Stimulated activated CD4-positive, alpha-beta T cell treated with anti-CD3 and anti-CD28 coated beads, Interleukin-2, amount 100 ng/mL, for 4 hours (primary cell): ENCODE measurements at places on chromosomes 5 and 9.

- no peak for DNase-seq
Measured at GRCh38 chr9:77988630-77989029, 43.0 kb downstream of the GNAQ start.

DNA sequence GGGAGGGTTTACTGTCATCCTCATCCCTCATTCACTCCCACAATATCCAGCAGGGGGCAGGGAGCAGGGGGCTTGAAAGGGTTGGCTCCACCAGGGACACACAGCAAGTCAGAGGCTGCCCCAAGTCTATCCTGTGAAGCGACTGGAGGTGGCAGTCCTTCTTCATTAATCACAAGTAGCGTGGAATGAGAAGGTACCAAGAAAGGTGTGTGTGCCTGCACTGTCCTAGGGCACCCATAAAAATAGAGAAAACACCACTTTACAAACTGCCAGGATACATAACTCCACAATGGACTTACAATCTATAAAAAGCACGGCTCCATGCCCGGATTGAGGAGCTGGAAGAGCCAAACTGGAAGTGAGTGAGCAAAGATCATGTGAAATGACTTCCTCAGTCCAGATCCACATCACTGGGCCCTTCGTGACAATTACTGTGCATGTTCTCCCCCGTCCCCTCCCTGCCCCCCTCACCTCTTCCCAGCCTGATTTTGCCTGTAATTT lies 183.9 kb downstream of the SLIT3 start:
- DNase-seq, result no peak

- no peak for DNase-seq
Measured at GRCh38 chr5:40414922-40415321, 264.8 kb upstream of the PTGER4 start.

DNA sequence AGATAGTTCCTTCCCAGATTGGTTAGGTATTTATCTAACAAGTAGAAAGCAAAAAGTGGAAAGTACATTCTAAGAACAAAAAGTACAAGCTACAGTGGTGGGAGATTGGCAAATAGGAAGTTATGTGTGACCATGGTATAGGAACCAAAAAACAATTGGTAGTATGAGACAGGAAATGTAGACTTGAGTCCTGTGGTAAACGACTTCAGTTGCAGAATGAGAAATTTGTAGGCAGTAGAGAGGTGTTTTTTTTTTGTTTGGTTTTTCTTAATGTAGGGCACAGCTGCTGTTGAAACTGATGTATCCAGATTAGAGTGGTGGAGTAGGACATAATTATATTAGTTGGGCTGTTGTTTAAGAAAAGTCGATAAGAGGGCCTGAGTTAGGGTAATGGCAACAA lies 72.0 kb downstream of the CCNH start:
- no peak for DNase-seq

DNA sequence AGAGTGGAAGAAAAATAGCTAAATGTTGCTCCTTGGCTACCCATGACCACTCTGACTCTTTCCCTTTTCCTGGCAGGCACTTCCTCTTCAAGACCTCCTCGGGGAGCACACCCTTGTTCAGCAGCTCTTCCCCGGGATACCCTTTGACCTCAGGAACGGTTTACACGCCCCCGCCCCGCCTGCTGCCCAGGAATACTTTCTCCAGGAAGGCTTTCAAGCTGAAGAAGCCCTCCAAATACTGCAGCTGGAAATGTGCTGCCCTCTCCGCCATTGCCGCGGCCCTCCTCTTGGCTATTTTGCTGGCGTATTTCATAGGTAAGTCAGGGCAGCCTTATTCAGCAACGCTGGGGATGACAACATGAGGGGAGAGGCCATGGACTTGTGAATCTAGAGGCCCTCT lies 298.6 kb upstream of the WWC1 start:
- no peak for DNase-seq

DNA sequence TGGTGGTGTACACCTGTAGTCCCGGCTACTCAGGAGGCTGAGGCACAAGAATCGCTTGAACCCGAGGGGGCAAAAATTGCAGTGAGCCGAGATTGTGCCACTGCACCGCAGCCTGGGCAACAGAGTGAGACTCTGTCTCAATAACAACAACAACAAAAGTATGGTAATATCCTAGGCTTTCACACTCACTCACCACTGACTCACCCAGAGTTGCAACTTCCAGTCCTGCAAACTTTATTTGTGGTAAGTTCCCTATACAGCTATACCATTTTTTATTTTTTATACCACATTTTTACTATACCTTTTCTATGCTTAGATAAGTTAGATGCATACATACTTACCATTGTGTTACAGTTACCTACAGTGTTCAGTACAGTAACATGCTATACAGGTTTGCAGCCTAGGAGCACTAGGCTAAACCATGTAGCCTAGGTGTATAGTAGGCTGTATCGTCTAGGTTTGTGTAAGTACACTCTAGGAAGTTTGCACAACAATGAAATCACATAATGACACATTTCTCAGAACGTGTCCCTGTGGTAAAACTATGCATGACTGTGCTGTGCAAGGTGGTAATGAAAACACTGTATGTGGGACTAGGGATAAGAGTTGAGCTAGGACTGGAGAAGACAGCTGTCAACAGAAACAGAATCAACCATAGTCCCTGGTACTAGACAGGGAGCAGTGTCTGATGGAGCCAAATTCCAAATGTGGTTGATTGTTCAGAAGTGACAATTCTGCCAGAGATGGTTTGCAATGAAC lies 109.5 kb upstream of the RAD23B start:
- DNase-seq, result no peak

GRCh38 chr9:114552706-114553105 lies 34.9 kb upstream of the ATP6V1G1 start:
- DNase-seq, result no peak

DNA sequence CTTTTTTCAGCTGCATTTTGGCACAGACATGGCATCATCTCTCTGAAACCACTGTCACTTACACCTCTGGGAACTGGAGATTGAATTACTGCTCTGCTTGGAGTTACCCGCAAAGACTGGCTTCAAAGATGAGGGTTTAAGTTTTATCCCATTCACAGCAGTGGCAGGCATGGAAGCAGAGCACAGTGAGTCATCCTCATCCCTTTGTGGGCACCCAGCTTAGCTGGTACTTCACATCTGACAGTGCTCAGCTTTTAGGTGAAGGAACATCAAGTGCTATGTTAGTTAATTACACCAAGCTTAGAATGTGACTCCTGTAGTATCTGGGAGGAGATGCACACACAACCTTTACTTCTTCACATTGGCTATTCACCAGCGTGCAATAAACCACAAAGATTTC lies 24.8 kb upstream of the ALDH1A1 start:
- no peak for DNase-seq

- no peak for DNase-seq
Measured at GRCh38 chr5:140312067-140312790, 9.3 kb upstream of the PFDN1 start.

GRCh38 chr9:104774132-104774531 lies 10.2 kb downstream of the NIPSNAP3B start:
- DNase-seq, result no peak

DNA sequence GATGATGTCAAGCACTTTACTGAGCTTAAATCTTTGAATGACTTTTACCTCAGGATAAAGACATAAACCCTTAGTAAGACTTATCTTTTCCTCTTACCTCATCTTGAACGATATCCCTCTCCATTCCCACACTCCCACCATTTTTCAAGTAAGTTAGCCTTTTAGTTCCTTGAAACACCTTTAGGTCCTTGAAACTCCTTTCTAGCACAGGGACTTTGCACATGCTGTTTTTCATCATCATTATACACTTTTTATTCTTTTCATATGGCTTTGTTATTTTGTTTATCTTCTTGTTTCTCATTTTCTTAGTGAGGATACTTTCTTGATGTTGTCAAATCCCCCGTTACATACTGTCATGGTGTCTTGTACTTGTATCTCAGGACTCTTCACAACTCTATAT lies 24.8 kb downstream of the YTHDC2 start:
- no peak for DNase-seq

GRCh38 chr9:72564479-72565281 lies 43.3 kb downstream of the TMC1 start:
- DNase-seq, result no peak

DNA sequence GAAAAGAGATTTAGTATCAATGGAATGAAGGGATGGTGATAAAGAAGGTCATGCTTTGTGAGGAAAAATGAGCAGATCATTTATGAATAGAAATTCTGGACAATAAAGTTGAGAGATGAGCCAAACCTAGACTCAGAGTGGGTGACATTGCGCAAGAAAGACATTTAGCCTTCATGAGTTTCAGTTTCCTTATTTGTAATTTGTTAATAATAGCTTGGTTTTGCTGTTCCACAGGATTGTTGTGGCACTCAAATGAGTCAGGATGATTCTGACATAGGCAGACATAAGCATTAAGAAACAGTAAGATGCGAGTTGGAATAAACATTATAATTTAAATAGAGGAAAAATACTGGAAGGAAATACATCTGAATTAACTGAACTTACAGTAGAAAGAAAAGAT lies 34.8 kb downstream of the ITGA2 start:
- DNase-seq, result no peak

- DNase-seq, result no peak
Measured at GRCh38 chr9:113709721-113710120, 166.4 kb upstream of the ZNF618 start.

DNA sequence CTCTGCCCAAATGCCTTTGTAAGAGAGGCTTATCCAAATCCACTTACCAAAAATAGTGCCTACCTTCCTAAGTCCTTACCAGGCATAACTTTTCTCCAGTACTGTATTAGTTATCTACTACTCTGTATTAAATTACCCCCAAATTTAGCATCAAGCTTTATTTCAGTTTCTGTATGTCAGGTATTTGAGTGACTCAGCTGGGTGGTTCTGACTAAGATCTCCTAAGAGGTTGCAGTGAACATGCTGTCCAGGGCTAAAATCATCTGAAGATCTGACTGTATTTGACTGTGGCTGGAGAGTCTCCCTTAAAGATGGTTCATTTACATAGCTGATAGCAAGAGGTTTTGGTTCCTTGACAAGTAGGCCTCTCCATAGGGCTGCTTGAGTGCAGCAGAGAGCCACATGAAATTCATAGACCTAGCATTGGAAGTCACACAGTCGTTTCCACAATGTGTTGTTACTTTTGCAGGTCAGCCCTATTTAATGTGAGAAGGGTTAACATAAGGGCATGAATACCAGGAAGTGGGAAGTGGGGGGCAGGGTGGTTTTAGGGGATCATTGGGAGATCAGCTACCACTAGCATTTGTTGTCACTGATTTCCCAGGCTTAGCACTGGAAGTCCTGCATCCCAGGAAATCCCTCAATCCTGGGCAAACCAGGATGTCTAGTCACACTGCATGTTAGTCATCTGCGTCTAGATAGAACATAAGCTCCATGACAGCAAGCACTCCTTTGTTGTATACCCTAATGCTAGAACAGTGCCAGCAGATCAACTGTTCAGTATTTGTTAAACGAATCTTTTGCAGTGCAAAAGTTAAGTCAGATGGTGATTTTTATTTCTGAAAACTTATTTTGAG lies 2.0 kb upstream of the ZNF622 start:
- no peak for DNase-seq

DNA sequence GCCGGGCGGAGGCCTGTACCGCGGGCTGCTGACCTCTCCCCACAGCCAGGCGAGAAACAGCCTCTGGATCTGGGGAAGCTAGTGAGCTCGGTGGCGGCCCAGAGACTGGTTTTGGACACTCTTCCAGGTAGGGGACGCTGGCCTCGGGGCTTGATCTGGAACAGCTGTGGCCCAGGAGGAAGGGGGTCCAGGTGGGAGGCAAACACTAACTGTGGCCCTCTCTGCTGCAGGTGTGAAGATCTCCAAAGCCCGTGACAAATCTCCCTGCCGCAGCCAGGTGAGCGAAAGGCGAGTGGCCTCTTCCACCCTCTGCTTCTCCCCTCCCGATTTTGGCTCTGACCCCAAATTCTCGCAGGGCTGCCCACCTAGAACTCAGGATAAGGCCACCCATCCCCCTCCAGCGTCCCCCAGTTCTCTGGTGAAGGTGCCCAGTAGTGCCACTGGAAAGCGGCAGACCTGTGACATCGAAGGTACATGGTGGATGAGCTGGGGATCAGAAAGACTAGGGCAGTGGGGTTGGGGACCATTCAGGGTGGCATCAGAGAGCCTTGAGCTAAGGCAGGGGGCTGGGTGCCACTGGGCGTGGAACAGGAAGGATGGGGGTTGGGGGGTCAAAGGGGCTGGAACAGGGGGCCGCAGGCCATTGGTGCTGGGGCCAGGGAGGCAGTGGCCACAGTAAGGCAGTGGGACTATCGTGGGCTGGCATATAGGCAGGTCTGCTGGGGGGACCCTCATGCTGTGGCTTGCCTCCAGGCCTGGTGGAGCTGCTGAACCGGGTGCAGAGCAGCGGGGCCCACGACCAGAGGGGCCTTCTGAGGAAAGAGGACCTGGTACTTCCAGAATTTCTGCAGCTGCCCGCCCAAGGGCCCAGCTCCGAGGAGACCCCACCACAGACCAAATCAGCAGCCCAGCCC lies 12.9 kb upstream of the SLC34A1 start:
- no peak for DNase-seq

DNA sequence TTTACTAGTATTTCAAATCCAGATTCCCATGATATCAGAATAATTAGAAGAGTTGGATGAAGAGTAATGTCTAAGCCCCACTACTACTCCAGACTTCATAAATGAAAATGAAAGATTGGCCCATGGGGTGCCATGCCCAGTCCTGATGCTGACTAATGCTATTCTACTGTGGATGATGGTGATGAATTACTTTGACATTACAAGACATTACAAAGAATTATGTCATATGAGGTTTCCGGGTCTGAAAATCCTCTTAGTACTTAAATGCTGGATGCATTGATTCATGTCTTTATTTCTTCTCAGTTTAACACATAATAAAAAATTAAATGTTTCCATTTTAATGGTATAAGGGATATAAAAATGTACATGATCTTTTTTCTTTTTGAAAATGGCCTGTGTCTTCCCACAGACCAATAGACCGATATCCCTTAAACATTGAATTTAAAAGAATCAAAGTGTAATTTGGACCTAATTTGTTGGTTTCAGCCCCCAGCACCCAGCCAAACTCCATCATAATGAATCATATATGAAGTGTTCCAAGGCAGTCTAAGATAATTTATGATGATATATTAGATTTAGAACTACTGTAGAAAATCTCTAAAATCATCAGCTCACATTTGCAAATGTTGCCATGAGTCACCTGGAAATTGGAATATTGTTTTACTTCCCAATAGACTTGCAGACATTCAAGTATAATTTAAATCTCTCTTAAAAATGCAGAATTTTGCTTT lies 223.6 kb upstream of the SGCD start:
- no peak for DNase-seq

DNA sequence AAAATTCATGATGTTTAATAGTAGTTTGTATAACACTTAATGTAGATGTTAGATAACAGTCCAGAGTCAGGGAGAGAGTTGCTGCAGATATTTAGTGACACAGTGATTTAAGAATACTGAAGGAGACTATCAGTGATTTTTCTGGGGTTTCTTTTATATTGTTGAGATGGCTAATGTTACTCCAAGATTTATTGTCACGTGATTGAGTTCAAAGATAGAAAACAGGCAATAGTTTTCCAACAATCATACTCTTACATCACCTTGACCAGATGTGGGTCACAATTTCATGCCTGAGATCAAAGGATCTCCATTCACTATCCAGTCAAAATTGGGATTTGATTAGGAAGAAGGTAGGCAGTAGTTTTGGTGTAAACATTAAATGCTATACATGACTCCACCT lies 580.0 kb upstream of the ARRDC3 start:
- no peak for DNase-seq
